Activated CD4-positive, alpha-beta T cell treated with anti-CD3 and anti-CD28 coated beads for 36 hours (primary cell): ENCODE measurements at places on chromosomes 12 and 14.

GRCh38 chr14:32408018-32408417 is 78.9 kb downstream of the AKAP6 start:
- no peak for DNase-seq

- no peak for DNase-seq
Measured at GRCh38 chr12:20627001-20627588, 68.0 kb upstream of the SLCO1C1 start.

GRCh38 chr12:30930238-30930637 is 3.7 kb downstream of the TSPAN11 start:
- no peak for DNase-seq

DNA sequence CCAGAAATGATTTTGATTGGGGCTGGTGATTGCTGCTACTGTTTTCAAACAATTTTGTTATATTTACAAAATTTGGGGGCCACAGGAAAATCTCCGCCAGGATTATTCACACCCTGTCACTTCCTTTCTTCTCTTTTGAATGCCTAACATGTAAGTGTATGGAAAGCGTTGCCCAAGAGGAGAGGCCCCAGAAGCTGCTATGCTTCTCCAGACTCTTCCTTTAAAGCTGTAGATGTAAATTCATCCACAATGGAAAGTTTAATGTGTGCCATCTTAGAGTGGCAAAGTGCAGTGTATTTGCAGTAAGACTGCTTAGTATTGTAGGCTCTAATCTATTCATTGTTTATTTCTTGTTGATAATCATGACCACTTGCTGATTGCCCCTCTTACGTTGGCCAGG is 136.7 kb upstream of the LRIG3 start:
- DNase-seq = no peak

- DNase-seq = no peak
Measured at GRCh38 chr14:66603945-66604344, 96.0 kb downstream of the GPHN start.

GRCh38 chr12:3371018-3371417 is 120.0 kb upstream of the PRMT8 start:
- no peak for DNase-seq

DNA sequence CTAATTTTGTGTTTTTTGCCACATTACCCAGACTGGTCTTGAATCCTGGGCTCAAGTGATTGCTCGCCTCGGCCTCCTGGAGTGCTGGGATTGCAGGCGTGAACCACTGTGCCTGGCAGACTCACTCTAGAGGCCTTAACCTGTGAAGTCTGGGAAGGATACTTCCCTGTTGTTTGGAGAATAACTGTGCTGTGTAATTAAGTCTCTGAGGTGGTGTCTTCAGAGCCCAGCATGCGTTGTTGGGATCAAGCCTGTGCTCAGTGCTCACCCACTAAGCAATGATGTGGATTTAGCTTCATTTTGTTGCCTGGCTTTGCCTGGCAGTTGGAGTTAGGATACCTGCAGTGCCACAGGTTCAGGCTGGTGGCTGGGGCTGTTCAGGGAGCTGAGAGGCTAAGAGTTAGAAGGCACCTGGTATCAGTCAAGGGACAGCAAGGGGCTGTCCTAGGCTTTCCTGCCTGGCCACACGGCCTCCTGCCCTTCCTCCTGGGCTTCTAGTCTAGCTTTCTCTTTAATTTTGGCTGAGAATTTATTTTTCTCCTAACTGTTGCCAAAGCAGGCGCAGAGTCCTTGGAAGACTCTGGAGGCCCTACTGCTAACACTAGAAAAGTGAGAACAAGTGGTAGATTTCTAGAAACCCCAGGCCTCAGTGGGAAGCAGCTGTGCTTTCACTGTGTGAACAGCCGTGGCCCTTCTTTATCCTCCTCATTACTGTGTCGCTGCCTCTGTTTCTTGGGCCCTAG is 38.5 kb downstream of the EP400 start:
- DNase-seq = no peak

GRCh38 chr12:6218347-6218925 is 18.2 kb downstream of the CD9 start:
- no peak for DNase-seq

DNA sequence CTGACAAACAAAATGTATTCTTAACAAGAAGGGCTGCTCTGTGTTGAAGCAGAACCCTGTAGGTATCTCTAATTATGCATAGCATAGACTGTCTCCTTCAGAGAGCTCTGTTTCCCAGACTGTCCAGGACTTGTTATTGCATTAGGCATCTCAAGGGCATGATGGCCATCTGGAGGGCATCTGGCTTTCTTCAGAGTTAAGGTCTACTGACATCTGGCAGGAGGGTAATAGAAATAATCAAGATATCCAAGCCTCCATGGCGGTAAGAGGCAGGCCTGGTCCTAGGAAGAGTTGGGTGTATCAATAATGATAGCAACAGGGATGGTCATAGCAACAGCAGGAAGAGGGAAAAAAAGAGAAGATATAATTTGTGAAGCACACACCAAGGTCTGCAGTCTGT is 161.2 kb downstream of the TTC8 start:
- no peak for DNase-seq

DNA sequence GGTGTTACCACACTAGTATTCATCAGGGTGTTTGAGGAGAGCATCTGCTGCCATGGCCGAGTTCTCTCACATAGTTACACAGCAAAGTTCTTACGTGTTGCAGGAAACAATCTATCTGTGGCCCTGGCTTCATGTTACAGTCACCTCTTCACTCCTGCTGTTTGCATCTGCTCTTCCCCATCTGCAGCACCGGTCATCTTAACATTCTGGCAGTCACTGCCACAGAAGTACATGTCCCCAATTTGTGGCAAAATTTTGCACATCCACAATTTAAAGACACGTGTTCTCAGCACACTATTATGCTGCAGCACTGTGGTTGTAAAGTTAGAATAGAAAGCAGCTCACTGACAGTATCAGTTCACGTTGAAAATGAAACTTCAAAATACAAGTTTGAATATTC is 23.2 kb downstream of the MAPK1IP1L start:
- no peak for DNase-seq

- DNase-seq = no peak
Measured at GRCh38 chr12:7327918-7328317, 24.0 kb downstream of the ACSM4 start.

GRCh38 chr14:20631880-20632389 is 9.6 kb downstream of the OR6S1 start:
- peak; percentile 33 for DNase-seq
